NCI-H1048 (cell line): ENCODE measurements at places on chromosomes 5 and 9.

GRCh38 chr5:2639425-2639824, 112.1 kb downstream of the IRX2 start:
- DNase-seq = no peak

GRCh38 chr9:129437626-129438323, 183.1 kb downstream of the C9orf50 start:
- DNase-seq = no peak

DNA sequence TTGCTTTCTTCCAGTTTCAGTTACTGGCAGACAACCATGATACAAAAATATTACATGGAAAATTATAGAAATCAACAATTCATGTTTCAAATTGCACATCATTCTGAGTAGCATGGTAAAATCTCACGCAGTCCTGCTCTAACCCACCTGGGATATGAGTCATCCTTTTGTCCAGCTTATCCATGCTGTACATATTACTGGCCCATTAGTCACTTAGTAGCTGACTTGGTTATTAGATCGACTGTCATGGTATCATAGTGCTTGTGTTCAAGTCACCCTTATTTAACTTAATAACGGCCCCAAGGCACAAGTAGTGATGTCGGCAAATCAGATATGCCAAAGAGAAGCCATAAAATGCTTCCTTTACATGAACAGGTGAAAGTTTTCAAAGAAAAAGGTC, 41.2 kb downstream of the NADK2 start:
- DNase-seq = no peak

GRCh38 chr5:132498152-132498551, 7.6 kb upstream of the IRF1 start:
- no peak for DNase-seq

- no peak for DNase-seq
Observed at GRCh38 chr9:18980189-18980588, 52.8 kb downstream of the SAXO1 start.

- no peak for DNase-seq
Observed at GRCh38 chr5:96870094-96871026, 5.9 kb upstream of the ERAP2 start.

DNA sequence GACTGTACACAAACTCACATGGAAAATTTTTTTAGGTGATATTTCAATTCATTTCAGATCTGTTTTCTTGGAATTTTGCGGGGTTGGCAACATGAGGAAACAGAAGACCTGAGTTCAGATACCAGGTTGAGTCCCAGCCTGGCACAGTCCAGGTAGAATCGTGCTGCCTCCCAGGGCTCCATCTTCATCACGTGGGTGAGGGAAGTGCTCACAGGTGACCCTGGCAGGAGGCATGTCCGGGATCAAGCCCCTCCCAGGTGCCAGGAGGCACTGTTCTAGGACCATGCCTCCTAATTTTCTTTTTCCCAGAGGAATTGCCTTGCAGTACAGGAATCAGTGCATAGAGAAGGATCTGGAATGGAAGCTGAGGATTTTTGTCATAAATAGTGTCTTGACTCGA, 318.3 kb upstream of the IRX4 start:
- DNase-seq = no peak

- DNase-seq = no peak
Observed at GRCh38 chr9:20713172-20713571, 29.1 kb downstream of the FOCAD start.

- DNase-seq = no peak
Observed at GRCh38 chr9:91214086-91214485, 147.6 kb downstream of the AUH start.

GRCh38 chr5:155732587-155733376, 594.2 kb upstream of the SGCD start:
- no peak for DNase-seq

DNA sequence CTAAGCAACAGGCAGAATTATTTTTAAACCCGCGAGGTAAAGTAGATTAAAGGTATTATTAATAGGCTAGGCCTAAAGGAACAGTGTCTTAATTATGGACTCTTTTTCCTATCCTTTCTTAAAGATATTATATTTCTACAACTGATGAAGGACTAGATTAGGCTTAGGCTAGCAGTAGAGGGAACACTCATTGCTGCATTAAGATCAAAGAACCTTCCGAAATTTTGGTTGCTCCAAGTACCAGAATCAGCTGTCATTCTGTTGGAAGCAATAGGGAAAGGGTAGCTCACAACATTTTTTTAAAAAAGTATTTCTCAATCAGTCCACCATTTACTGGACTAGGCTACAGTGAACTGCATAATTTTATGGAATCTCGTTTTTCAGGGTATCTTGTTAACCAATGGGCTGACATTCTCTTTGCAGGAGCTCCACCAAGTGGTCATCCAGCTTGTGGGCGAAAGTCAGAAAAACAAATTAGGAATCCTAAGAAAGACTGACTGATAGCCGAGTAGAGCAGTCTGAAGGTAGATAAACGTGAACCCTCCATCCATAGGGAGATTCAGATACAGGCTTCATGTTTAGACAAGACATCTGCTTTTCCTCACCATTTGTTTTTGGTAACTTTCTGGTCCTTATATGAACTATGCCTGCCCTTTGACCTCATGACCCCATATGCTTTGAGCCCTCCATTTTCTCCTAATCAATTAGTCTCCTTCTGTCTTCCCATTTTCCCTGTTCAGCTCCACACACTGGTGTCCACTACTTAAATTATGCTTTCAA, 103.6 kb upstream of the CHD1 start:
- peak; percentile 9 for DNase-seq

DNA sequence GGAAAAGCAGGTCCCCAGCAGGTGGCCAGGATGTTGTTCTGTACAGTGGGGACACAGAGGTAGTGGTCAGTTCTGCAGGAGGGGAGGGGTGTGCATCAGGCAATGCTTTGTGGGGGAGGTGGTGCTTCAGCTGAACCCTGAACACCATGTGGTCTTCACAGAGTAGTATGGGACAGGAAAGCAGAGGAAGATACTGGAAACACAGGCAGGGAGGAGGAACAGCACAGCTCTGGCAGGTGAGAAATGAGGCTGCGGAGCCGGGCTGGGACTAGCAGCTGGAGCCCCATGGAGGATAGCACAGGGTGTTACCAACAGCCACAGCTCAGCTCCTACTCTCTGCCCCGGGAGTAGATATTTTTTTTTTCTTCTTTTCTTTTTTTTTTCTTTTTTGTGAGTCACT, 161.5 kb downstream of the ENTREP1 start:
- no peak for DNase-seq

DNA sequence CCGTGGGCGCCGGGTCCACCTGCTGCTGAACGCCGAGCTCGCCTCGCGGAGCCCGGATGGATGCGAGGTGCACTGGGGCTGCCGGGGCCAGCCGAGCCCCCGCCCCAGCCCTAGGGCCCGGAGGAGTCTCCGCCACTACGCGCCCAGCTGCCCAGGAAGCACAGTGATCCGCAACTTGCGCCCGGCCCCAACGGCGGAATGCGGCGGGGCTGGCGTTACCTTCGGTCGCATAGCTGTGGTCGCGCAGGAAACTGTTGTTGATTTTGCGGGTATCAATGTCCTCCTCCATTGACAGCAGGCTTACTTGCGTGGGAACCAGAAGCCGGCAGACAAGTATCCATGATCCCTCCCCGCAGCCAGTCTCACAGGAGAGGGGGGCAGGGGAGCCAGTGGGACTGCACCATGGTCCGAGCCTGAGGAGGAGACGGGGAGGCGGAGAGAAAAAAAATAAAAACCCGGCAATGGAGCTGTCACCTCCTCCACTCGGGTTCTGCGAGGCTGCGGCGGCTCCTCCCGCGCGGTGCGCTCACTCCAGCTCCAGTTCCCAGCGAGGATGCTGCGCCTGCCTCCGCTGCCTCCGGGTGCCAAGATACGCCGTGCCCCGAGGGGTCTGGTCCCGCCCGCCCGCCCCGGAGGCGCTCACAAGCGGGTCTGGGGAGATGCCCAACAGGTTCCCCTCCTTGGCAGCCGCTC, 628 bp downstream of the PPP2R2B start:
- no peak for DNase-seq

DNA sequence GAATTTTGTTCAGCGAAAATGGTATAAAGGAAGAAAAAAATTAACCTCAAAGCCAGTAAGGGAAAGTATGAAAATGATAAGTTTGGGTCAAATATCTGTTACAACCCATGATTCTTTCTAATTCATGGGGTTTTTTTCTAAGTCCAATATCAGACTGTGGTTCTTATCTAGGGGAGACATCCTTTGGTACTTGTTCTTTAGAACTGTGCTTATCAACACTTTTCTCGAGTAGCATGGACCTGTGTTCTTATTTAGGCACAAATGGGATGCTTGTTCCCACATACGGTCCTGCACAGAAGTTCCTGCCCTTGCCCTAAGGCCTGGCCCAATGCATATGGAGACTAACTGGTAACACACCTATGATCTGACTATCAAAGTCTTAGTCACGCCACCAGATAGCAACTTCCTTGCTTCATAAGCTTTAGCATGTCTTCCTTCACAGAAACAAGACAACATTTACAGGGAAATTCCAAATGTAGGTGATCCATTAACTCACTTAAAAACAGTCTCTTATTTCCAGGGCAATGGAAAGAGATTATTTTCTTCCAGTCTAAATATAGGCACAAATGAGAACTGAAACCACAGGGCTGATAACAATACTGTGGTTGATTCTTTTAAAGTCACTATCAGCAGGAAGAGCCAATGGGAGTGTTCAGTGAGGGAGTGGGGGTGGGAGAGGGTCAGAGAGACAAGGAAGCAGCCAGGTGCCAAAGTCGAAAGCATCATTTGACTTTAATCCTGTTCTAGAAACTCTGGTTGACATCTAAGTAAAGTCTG, 268.8 kb upstream of the ANKRD55 start:
- no peak for DNase-seq
